Iris pigment epithelial cell (primary cell): ENCODE measurements at places on chromosomes 2 and 18.

DNA sequence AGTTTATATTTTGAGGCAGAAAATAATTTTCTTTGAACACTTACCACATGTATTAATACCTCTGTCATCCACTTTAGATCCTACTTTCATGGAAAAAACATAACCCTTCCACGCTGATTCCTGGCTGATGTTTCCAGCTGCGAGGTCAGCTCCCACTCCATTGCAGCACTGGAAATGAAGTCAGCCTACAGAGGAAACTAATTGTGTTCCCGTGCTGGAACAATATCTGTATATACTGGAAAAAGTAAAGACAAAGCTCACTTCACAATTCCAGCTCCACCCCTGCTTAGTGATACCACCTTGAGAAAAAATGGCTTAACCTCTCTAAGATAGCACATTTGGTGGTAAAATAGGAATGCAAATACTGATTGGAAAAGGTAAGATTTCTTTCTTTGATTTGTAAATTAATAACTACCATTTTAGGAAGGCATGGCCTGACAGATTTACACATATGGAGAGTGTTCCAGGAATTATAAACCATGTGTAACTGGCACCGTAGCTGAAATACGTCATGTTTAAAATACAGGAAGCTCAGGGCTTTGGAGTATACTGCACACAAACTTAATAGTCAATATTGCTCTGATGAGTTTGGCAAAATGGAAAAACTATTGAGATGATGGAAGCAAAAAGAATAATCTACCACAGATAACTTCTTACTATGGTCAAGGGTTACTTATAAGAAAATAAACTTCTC is 90.0 kb downstream of the TRIB2 start:
- DNase-seq: no peak

GRCh38 chr2:161123531-161124030 is 36.6 kb upstream of the TANK start:
- peak; percentile 38 for DNase-seq

- no peak for DNase-seq
Observed at GRCh38 chr2:48113767-48114166, 207.5 kb upstream of the FBXO11 start.

GRCh38 chr2:80858965-80859364 is 554.4 kb upstream of the LRRTM1 start:
- DNase-seq: no peak

DNA sequence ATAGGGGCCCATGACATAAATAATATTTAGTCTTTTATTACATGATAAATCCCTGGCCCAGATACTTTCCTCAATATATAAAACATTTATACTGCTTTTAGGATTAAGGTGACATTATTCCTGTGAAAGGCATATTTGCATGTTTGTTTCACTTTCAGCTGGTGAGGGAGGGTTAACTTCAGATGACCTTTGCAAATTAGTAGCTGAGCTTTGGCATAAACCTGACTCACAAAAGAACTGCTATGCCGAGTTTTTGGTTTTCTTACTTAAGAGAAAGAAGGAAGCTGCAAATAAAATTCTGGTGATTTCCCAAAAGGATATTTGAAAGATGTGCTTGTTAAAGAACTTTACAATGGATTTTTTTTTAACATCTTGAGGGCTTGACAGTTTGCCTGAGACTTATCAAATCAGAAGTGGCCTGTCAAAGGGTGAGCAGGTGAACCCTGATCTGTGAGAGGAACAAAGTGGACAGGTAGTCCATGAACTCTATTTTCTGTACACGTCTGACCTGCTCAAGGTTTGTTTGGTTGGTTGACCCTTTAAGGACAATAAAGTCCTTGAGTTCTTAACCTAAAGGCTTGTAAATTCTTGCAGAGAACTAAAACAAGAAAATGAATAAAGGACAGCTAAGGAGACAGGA is 93.5 kb downstream of the FAM124B start:
- DNase-seq: no peak

- no peak for DNase-seq
Observed at GRCh38 chr18:76806301-76806700, 16.1 kb upstream of the ZNF236 start.

DNA sequence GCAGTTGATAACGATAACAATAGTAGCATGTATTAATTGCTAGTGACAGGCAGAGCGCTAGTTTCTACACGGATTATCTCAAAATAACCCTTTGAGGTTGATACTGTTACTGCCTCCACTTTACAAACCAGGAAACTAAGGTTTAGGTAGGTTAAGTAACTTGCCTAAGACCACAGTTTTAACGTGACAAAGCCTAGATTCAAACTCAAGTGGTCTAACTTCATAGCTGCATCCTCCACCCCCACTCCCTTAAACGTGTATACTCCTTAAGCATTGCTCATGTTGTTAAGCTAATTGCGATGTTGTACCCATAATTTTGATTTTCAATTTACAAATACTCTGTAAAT is 1.2 kb downstream of the ME2 start:
- DNase-seq: no peak

GRCh38 chr18:27004056-27004829 is 138.7 kb upstream of the AQP4 start:
- DNase-seq: peak; percentile 13

DNA sequence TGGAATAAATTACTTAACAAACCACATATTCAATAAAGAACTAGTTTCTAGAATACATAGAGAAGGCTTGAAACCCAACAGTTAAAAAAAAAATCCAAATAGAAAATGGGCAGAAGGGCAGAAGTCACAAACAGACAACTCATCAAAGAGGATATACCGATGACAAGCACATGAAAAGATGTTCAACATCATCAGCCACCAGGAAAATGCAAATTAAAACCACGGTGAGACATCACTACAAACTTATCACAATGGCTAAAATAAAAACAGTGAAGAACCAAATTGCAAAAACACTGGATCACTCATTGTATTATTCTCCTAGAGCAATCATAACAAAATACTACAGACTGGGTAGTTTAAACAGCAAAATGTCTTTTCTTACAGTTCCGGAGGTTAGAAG is 14.5 kb downstream of the SESTD1 start:
- DNase-seq: no peak

DNA sequence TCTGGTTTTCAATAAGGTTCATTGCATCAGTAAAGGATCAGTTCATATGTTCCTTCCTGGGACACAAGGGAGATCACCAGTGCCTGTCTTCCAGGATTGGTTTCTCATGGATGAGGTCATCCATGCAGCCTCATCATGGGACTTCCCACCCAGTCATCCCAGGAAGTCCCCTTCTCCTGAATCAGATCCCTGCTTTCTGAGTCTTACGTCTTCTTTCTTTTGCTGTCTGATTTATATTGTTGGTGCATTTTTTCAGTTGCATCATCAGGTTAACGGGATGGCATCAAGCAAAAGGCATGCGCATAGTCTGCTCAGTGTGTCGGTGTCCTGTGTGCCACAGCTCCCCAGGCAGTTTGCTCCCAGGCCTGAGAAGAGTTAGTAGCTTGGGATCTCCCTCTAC is 105.9 kb downstream of the SOX11 start:
- peak; percentile 28 for DNase-seq

GRCh38 chr2:209471037-209471436 is 47.2 kb downstream of the MAP2 start:
- peak; percentile 85 for DNase-seq

DNA sequence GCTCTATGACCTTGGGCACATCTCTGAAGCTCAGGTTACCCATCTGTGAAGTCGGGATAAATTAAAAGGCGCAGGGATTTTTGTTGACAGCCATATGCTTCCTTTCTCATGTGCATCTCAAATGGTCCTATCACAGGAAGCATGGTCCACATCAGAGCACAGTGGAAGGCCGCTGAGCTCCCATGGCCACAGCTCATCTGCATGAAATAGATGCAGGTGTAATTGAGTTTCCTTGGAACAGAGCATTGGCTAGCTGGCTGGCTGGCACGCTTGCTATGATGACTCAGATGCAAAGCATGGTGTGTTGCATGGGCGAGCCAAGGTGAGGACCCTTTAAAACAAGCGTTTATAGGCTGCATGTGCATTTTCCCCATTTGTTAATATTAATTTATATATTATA is 79.3 kb downstream of the TXNL1 start:
- no peak for DNase-seq

GRCh38 chr2:187552828-187553681 is 1.2 kb downstream of the TFPI start:
- DNase-seq: peak; percentile 88

- no peak for DNase-seq
Observed at GRCh38 chr2:232779934-232780333, 3.6 kb upstream of the KCNJ13 start.

GRCh38 chr18:63701952-63702351 is 808 bp upstream of the SERPINB11 start:
- DNase-seq: no peak

DNA sequence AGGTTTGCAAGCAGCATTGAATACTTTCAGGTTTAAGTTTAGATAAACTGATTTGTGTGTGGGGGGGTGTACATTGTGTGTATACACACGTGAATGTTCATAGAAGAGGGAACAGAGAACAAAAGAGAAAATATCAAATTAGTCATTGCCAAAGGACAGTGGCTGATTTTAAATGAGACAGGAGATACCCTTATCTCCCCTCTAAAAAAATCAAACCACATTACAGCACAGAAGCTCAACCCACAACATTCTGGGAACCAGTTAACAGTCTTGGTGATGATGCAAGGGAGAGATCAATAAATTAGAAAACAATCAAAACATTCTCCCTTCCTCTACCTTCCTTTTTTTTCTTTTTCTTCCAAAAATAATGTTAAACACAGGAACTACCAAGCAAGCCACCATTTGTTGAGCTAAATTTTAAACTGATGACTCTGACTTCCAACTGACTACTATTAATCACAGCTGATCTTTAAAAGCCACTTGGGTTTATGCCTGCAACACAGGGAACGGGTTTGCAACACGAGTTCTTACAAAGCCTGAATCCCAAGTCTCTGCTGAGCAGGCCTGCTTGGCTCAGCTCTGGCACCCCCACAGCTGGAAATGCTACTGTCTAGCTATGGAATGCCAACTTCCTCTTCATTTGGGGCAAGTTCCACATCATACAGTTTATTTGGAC is 119.2 kb upstream of the ACVR1C start:
- DNase-seq: peak; percentile 74

DNA sequence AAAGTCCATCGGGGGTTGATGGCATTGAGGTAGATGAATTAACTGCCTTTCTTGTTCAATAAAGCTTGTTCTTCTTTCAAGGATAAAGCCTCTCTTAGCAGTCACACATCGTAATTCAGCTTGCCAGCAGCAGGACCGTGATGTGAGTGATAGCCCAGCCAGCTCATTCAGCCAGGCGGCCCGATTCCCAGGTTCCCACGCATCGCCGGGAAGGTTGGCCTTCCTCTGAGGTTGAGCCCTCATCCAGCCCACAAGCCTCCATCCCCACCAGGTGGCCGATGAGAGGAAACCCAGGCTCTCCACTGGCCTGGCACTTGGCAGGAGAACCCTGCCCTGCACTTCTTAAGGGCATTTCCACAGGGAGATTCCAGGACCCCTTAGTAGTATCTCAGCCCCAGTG is 4.7 kb downstream of the AGAP1 start:
- no peak for DNase-seq
